Substantia nigra (tissue), 51 donors: ENCODE measurements at places on chromosomes 13 and 19.

- no peak for DNase-seq
Measured at GRCh38 chr13:105625691-105626090, 909.8 kb downstream of the EFNB2 start.

DNA sequence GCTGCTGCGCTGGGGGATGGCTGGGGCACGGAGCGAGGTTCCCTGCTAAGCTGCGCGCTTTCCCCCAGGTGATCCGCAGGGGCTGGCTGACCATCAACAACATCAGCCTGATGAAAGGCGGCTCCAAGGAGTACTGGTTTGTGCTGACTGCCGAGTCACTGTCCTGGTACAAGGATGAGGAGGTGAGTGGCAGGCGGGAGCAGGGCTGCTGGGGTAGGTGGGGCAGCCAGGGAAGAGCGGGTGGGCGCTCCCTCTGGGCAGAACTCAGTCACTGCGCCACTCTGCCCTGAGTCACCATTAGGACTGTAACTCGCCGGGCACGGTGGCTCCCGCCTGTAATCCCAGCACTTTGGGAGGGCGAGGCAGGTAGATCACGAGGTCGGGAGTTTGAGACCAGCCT lies 23.8 kb downstream of the TMED1 start:
- DNase-seq, result no peak

DNA sequence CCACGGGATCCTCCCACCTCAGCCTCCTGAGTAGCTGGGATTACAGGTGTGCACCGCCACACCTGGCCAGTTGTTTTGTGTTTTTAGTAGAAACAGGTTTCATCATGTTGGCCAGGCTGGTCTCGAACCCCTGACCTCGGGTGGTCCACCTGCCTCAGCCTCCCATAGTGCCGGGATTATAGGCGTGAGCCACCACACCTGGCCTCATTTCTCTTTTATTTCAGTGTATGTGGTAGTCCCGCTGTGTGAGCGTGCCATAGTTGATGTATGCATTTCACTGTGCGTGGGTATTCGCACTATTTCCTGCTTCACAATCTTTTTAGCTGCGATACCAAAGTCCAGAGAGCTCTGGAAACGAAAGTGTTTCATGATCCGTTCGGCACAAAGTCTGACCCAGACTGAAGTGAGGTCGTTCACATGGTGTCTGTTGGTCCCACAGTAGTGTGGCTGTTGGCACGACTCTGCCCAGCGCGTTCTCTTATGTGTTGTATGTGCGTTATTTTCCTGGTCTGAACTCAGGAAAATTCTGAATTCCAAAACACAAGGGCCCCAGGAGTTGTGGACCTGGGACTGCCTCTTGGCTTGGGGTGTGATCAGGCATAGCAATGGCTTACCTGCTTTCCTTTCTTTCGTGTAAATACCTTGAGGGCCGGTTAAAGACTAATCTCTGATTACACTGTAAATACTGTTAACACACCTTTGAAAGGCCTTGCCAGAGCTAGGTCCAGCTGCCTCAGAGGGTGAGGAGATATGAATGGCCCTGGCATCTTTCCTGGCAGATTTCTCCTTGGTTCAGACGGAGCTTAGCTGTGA lies 8.6 kb downstream of the EPN1 start:
- no peak for DNase-seq

- DNase-seq, result no peak
Measured at GRCh38 chr13:46010148-46010547, 42.4 kb downstream of the ZC3H13 start.

DNA sequence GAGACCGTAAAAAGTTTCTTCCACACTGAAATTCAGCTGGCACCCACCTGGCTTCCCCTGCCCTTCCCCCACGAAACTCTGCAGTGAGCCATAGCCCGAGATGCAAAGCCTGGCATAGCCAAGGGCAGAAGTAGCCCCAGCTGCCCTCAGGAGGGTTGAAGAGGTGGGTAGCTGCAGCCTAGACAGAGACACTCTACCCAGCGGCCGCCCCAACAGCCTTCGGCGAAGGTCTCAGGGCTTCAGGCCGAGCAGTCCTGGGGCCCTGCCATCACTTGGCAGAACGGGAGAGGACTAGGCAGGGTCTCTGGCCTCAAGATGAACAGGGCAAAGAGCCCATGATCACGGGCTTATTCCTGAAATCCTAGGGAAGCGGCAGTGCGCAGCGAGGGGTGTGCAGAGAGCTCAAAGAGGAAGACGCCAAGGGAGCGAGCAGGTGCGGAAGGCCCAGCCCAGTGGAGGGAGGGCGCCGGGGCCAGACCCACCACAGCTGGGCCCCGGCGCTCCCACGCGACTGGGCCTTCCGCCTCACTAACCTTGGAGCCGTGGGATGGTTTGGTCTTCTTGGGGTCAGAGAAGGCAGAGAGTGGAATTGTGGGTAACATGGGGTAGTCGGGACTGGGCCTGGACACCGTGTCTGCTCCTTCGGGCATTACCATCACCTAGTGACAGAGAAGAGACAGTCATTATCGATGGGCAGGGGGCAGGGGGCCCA lies 53.2 kb downstream of the MLLT1 start:
- no peak for DNase-seq

DNA sequence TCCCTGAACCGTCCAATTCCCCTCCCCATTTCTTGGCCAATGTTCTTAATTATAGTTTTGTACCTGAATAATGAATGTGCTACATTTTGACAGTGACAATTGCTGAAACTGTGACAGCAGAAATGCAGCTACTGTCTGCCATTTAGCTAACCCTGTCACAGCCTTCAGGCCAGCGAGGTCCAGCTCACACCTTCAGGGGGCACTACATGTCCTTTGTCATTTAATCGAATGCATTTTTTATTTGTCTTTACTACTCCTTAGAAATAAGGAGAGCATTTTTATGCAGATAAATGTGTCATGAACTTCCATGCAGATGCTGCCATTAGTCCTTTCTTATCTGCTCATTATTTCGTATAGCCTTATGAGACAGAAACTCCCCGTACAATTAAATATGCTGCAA lies 159.9 kb downstream of the MZT1 start:
- no peak for DNase-seq

DNA sequence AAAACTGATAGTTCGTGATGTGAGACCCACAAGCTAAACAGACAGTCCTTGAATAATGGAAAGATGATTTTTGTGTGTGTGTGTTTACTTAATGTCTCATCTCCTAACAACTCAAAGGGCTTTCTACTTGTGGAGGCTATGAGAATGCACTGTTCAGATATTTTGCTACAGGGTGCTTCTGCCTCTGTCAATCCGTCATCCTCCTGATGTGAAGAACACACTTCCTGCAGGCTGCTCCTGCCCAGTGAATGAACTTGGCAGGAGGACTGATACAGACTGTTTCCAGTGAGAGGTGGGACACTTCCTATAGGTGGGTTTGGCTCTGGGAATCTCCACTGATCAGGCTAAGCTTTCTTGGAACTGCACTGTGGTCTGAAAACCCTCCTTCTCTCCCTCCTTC lies 168.4 kb upstream of the STARD13 start:
- DNase-seq, result no peak

DNA sequence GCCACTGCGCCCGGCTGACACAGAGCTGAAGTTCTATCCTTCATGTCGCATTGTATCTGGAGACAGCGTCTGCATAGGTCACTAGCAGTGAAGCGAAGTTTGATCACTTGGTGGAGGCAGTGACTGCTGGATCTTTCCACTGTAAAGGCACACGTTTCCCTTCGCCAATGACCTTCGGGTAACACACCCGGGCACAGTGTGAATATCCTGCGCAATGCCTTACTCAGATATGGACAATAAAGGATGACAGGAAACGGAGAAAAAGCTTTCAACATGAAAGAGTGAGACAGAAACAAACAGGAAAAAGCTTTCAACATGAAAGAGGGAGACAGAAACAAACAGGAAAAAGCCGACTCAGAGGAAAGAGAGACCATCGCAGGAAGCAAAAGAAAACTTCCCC lies 17.1 kb downstream of the ARL11 start:
- no peak for DNase-seq

- no peak for DNase-seq
Measured at GRCh38 chr13:111387026-111387871, 66.8 kb downstream of the TEX29 start.

GRCh38 chr19:57829316-57829715 lies 783 bp upstream of the ZNF587B start:
- no peak for DNase-seq

DNA sequence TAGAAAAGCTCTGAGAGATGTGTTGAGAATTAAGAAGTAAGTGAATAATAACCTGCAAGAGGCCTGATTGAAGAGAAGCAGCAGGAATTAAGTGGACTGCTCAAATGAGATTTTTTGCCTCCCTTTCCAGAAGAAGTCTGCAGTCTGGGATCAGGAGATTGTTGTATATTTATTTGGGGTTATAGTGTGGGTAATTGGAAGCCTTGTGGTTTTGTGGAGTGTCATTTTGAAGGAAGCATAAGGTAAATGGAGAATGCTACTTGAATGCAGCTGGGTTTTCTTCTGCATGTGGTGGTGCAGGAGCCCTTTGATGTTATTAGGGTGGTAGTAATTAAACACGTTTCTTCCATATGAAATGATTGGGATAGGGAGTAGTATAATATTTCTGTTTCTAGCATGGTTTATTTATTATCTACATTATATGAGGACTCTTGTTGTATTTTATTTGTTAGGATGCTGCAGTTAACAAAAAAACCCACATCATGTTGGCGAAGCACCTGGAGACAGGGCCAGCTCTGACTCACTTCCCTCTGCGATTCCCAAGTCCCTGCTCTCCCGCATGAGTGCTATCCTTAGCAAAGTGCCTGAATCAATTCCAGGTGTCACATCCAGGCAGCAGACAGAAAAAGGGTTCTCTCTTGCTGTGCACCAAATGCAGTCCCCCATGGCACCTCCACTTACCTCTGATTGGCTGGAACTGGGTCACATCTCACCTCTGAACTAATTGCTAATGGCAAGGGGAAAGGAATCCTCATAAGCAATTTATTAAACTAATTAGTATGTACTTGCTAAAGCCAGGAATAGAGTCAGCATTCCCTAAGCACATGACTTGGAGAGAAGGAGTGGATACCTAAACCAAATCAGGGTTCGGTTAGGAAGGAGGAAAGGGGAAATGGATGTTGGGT lies 54.8 kb downstream of the DGKH start:
- DNase-seq, result no peak

- DNase-seq, result no peak
Measured at GRCh38 chr13:21849323-21849722, 178.4 kb downstream of the FGF9 start.

GRCh38 chr13:67844574-67844973 lies 614.4 kb upstream of the PCDH9 start:
- DNase-seq, result no peak

DNA sequence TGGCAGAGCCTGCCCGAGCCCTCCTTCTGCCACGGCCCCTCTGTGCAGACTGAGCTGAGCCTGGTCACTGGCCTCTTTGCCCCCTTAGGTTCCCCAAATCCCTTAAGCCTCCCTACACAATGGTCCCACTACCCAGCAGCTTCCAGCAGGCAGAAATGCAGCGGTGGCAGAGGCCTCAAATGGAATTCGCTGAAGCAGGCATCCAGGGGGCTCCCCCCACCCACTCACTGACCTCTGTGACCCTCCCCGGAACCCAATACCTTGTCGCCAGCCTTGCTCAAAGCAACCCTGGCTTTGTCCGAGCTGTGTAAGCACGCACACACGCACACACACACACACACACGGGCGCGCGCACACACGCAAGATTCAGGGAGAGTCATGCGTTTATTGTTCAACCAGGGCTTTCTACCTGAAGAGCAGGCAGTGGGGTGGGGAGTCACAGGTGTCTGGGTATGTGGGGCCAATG lies at the start of gene LIM2:
TSS of gene LIM2 (minus strand) at position 51 of the 466 bp plus-strand sequence. CDS start 531 bp downstream, outside the sequence.
- no peak for DNase-seq

DNA sequence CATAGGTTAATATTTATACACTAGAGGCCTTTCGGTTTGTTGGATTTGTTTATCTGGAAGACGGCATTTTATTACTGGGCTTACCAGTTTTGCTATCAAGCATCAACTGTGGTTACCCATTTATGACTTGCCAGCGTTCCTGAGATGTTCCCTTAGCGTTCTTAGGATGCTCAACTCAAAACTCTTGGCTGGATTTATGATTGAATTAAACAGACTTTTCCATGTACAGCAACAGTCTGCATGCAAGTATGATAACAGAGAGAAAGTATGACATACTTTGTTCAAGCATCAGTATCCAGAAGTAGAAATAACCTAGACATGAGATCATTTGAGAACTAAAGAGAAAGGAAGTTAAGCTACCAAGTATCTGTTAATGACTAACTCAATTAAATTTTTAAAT lies 29.9 kb upstream of the RNF113B start:
- DNase-seq, result no peak
